ENCODE measurements at places on chromosomes 5 and 9.

DNA sequence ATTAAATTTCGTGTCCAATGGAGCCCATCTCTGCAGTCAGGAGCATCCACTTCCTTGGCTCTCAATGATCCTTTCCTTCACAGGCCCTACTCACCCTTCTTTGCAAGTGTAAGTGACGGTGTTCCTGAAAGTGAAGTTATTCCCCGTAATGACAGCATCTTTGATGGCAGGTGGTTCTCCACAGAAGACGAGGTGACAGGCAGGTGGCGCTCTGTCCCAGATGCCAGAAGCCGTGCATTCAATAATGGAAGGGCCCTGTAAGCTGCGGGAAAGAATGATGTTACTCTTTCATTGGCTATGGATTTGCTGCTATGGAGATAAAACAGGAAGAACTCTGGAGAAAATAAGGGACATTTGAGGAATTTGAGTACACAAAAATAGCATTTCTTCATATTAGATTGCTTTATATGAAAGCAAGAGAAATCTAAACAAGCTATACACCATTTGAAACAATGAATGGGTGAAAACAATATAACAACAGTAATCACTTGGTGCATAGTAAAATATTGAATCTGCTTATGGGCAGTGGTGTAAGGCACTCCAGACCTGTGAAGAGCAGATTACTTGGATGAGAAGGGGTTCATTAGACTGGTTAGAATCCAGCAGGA, 89.9 kb upstream of the TXNDC8 start:
- peak; percentile 5 for DNase-seq

DNA sequence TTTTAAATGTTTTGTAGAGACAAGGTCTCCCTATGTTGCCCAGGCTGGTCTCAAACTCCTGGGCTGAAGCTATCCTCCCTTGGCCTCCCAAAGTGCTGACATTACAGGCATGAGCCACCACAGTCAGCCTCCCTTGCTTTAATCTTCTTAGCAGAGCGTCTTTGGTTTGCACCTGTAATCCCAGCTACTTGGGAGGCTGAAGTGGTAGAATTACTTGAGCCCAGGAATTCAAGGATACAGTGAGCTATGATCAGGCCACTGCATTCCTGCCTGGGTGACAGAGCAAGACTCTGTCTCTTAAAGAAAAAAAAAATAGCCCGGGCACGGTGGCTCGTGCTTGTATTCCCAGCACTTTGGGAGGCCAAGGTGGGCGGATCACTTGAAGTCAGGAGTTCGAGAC, 27.8 kb downstream of the UBE2D2 start:
- DNase-seq = no peak

- no peak for DNase-seq
These were observed 40.4 kb upstream of the HRH2 start for GRCh38 chr5:175617447-175617846.

DNA sequence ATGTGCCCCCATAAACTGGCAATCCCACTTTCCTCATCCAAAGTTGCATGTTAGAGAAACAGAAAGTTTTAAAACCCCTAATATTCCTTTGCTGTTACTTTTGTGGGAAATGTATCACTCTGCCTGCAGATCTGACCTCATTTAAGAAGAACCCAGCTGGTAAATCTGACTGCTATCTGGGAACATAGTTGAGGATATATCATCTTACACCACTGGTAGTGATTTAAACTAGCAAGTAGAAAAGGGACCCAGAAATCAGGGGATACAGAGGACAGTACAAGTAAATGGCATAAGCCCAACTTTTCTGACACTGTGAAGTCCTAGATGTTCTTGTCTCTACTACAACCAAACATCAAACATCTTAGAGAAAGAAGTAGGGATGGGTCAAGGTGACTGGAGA, 1060.5 kb upstream of the DMAC1 start:
- no peak for DNase-seq

DNA sequence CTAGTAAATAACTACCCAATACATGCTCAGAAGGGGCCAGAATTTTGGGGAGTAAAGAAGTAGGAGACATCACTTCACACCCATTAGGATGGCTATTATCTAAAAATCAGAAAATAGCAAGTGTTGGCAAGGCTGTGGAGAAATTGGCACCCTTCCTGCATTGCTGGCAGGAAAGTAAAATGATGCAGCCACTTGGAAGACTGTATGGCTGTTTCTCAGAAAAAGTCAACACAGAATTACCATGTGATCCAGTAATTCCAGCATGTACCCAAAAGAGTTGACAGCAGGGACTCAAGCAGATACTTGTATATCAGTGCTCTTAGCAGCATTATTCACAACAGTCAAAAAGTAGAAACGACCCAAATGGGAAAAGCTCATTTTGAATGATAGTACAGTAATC, 107.6 kb downstream of the APBA1 start:
- DNase-seq = no peak

DNA sequence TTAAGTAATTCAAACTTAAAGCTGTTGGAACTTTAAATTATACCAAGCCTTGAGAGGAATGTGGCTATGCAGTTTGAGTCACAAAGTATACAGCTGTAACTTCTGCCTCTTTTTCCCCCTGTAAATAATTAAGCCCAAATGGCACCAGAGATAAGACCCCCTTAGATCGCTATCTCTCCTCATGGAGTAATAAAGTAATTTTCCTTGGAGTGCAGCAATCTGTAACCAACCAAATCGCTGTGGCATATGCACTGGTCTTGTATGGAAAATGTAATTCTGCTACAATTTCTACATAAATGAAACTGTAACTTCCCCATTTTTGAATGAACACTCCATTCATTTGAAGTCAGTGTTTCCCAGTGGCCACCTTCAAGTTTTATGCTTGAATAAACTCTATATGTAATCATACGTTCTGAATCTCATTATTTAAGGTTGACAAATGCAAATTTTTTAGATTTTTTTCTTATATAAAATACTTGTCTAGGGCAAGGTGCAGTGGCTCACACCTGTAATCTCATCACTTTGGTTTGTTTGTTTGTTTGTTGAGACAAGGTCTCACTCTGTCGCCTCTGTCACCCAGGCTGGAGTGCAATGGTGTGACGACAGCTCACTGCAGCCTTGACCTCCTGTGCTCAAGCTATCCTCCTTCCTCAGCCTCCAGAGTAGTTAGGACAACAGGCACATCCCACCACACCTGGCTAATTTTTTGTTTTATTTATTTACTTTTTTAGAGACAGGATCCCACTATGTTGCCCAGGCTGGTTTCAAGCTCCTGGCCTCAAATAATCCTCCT, 12.3 kb downstream of the SUSD1 start:
- DNase-seq = no peak

GRCh38 chr5:55540024-55540423, 5.3 kb upstream of the PLPP1 start:
- DNase-seq = no peak

- DNase-seq = no peak
These were observed 115.3 kb downstream of the PSD2 start for GRCh38 chr5:139910901-139911300.

DNA sequence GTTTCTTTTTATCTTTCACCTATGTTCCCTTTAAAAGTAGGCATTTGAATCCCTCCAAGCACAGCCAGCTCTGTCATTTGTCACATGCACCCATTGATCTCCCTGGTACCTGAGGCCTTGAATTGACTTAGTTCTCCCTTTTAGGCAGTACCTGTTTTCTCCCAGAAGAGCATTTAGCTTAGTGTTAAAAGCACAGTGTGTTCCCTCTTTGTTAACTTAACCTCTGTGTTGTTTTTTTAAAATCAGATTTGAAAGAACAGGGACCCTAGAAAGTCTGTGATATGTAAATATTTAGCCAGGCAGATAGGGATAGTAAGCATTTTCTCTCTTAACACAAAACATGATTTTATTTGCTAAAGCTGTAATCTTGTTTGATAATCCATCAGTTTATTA, 113.8 kb upstream of the SPATA31D4 start:
- DNase-seq = no peak

DNA sequence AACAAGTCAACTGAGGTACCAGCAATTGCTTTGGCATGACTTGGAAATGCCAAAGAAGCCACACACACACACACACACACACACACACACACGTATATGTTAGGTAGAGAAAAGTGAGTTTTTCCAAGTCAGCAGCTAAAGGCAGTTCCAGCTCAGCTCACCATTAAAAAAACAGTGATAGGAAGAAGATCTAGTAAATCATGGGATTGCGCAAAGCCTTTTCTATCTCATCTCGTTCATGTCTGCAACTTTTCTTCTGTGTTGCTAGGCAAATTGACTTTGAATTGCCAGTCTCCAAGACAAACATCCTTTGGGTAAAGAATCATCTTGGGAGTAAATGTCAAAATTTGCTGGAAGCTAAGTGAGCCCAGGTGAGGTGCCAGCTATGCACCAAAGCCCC, 500.1 kb downstream of the ENC1 start:
- DNase-seq = no peak

DNA sequence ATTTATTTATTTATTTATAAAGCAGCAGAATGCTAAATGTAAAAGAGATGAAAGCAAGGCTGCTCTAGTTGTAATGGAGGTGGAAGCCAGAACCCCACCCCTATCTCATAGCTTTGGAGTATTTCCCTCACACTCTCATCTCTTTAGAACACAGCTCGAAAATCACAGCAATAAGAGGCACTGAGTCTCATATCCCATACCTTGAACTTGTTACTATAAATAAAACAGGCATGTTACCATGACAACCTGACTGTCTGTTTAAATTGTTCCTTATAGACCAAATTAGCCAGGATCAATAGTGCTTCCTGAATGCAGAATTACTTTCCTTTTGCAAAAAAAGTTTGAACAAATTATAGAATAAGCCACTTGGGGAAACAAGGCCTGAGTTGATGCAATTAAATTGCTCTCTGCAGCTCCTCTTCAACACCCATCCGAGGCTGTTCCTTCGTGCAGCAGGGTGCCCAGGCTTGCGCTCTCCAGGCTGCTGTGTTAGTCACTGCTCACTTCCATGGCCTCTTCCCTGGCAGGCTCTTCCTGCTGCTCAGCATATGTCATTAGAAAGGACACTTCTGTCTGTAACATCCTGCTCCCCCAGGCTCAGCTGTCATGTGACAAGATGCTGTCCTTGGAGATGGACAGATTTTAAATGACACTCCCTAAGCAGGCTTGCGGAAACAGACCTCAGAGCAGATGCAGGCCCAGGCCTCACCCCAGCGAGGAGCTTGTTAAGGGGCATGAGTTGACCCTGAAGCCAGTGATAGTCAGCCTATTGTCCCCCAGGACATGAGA, 120.2 kb downstream of the CARTPT start:
- DNase-seq = no peak

DNA sequence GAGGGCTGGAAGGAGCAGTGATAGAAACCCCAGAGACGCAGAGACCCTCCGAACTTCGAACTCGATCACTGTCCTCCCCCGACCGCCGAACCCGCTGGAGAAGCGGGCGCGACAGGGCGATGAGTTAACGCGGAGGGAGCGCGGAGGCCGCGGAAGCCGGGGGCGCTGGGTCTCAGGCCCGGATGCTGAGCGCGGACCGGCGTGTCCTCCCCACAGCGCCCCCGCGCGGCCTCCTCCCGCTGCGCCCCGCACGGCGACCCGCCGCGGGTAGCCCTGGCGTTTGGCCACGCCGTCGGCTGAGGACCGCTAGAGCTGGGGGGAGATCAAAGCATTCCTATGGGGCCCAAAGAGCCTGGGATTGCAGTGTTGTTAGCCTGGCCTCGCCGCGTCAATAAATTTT, 7.7 kb upstream of the DMRT2 start:
- DNase-seq = no peak

- DNase-seq = no peak
These were observed 48.7 kb downstream of the ELAVL2 start for GRCh38 chr9:23777328-23777727.

GRCh38 chr5:139025651-139026050, 150.5 kb upstream of the LRRTM2 start:
- no peak for DNase-seq

DNA sequence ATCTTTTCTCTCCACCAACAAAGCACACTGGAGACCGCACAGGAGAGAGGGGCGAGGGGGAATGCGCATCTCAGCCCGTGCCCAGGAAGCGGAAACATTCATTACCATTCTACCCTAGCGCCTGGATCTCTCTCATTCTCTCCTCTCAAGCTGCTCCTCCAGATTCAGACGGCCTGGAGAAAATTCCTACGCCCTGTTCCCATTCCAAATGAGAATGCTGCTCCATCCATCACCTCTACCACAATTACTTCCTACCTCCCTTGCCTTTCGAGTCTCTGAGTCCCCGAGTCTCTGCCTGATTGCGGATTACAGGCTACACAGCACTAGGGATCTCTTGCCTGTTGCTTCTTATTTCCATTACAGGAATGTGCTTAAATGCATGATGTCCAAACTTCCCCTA, 6.7 kb downstream of the DDX31 start:
- no peak for DNase-seq

GRCh38 chr5:168401226-168401625, 85.0 kb upstream of the RARS1 start:
- no peak for DNase-seq

GRCh38 chr9:26034786-26035185, 356.5 kb upstream of the TUSC1 start:
- no peak for DNase-seq

GRCh38 chr9:116360016-116360415, 206.4 kb downstream of the PAPPA start:
- DNase-seq = no peak

DNA sequence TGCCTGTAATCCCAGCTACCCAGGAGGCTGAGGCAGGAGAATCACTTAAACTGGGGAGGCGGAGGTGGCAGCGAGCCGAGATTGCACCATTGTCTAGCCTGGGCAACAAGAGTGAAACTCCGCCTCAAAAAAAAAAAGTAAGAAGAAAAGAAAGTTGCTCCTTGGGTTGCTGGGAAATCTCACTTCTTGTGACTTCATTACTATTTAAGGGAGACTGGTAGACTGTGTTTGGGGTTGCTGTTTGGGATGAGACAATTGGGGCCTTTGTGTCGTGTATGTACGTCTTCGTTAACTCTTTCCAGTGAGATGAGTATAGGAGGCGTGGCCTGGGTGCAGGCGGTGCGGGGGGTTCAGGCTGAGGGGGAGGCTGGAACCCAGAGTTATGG, 11.6 kb downstream of the NDST1 start:
- DNase-seq = no peak

GRCh38 chr5:157613385-157614245, 38.0 kb upstream of the ADAM19 start:
- no peak for DNase-seq

GRCh38 chr5:62778316-62779009, 199.8 kb downstream of the LRRC70 start:
- no peak for DNase-seq

GRCh38 chr9:19465586-19466279, 56.9 kb downstream of the ACER2 start:
- no peak for DNase-seq

GRCh38 chr5:79795764-79796398, 106.2 kb downstream of the CMYA5 start:
- DNase-seq = no peak

DNA sequence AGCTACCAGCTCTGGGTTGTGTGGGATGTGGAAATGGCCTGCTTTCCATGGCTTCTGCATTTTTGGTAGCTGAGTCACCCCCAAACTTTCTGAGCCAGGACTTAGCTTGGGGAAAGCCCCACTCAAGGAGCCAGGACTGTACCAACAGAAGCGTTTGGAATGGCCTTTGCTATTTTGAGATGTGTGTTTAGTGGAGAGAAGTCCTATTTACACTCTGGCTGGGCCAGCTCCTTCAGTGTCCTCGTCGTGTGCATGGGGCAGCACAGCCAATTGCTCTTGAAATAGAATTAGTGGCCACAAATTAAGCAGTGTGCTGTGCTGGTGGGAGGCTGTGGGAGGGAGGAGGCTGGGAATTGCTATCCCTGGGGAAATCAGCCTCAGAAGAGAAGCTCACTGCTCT, 51.6 kb downstream of the ENTREP1 start:
- DNase-seq = no peak

- no peak for DNase-seq
These were observed 111.4 kb downstream of the DCP2 start for GRCh38 chr5:113087976-113088514.
